ENCODE measurements at places on chromosomes 4 and X.
A peak's percentile ranks its signal among the peaks of the same experiment; 100 is the strongest.

GRCh38 chr4:109179061-109179460 is 123.4 kb downstream of the COL25A1 start:
- no peak for DNase-seq

DNA sequence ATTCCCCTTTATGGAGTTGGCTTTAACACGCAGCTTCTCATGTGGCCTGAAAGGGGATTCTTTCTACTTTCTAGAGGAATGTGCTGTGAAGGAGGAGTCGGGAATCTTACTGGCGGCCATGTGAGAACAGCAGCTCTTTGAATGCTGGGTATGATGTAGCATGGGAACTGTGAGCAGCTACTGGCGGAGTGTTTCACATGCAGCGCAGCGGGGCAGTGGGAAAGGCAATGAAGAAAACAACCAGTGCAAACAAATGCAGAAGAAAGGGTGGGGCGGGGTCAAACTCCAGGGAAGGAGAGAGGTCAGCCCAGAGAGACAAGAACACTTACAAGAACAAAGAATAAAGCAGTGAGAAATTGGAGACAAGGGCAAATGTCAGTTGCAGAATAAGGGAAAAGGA is 363.8 kb upstream of the FTHL17 start:
- no peak for DNase-seq

- DNase-seq, result no peak
Observed at GRCh38 chrX:80578517-80579105, 158.4 kb downstream of the TENT5D start.

- DNase-seq, result no peak
Observed at GRCh38 chr4:141102367-141102766, 30.9 kb downstream of the RNF150 start.

DNA sequence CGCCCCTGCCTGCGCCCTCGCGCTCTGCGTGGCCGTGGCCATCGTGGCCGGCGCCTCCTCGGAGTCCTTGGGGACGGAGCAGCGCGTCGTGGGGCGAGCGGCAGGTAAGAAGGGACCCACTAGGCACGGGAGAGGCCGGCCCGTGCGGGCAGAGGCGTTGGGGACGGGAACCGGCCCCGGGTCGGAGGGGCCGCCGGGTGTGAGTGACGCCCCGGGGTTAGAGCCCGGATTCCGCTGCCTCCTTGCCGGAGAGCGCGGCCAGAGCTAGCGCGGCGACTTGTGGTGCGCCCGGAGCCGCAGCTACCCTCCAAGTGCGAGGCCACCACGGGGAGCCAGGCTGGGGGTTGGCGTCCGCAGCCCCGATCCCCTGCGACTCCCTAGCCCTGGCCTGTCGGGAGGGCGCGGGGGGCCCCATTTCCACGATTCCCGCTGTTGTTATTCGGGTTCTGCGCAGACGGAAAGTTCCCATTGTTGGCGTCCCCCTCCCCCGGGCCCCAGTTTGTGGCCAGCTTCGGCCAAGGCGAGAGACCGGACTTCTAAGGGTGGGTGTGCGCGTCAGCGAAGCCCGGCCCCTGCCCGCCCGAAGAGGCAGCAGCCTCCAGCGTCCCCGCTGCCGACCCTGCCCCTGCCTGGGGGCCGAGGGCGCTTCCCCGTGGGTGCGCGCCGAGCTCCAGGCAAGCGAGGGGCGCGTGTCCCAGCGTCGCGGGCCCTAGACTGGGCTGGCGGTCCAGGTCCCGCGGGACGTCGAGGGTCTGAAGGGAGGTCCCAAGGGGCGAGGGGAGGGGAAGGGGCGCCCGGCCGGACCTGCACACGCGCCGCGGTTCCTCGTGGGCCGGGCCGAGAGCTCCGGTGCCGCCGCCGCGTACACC is 1.1 kb downstream of the FGFR3 start:
- no peak for DNase-seq

- no peak for DNase-seq
Observed at GRCh38 chr4:57191523-57192034, 81.4 kb upstream of the IGFBP7 start.

- DNase-seq, result peak; percentile 1
Observed at GRCh38 chrX:3815896-3816664, 102.6 kb upstream of the PRKX start.

GRCh38 chr4:1139860-1140259 is 26.5 kb upstream of the RNF212 start:
- DNase-seq, result no peak

DNA sequence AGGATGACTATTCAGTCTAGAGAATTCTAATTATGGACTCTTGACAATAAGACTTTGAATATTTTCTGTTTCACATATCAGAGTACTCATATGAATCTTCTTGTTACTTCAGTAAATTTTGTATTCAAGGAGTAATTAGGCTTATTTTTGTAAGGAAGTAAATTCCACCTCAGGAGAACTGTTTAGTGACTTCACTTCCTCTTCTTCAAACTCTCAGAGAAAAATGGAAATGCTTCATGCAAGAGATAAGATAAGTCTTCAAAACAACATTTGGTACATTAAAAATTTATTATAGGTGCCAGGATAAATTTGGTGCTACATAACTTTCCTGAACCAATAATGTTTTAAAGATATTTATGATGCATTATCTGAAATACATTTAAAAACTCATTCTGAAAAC is 1421.9 kb downstream of the PCDH7 start:
- DNase-seq, result no peak

- no peak for DNase-seq
Observed at GRCh38 chr4:128635141-128635954, 174.2 kb upstream of the JADE1 start.

- DNase-seq, result no peak
Observed at GRCh38 chrX:14125462-14125861, 95.8 kb upstream of the GEMIN8 start.

- DNase-seq, result no peak
Observed at GRCh38 chr4:144970597-144970996, 127.4 kb downstream of the ANAPC10 start.

DNA sequence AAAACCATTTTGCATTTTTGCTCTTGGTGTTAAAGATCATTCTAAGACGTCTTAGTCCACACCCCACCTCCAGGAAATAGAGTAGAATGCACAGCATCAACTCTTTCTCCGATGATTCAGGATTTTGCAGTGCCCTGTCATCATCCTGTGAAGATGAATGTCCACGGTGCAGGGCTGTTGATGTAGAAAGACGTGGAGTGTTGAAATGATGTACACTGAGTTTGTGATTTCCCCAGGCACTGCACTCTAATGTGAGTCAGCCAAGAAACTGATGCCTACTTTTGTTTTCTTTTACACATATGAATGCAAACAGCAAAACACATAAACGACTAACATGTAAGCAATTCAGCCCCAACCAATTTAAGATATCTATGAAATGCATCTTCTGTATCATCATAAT is 10.5 kb downstream of the LGI2 start:
- no peak for DNase-seq

- no peak for DNase-seq
Observed at GRCh38 chr4:114277690-114278089, 298.2 kb upstream of the ARSJ start.

All from T1000 (cell line).